GM10248 (cell line): ENCODE measurements at places on chromosomes 3 and 15.

DNA sequence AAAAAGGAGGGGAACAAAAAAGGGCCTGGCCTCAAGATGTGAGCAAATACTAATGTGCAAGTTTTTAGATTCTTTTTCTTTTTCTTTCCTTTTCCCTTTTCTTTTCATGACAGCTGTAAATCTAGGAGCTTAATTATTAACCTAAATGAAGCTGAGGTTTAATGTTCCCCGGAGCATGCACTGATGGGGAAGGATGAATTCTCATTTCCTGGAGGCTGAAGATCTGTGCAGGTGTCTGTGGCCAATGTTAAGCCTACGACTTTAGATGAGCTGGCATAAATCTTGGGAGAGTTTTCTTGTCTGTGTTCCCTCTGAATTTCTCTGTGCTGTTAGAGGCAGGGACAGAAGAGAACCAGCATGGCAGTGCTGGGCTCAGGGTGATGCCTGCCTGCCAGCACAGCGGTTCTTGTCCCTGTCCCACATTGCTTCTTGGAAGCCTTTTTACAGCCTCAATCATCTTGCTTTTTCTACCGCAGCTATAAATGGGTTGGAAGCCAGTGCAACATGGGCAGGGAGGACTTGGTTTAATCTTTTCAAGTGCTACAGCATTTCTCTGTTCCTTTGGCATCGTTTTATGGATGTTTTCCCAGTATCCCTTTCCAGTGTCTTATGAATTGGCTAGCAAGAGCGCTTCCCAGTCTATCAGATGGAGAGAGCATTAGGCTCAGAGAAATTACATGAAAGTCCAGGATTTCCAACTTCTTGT, 119.1 kb downstream of the ATG7 start:
- DNase-seq = no peak

- DNase-seq = no peak
Measured at GRCh38 chr3:148605521-148605920, 92.2 kb upstream of the AGTR1 start.

DNA sequence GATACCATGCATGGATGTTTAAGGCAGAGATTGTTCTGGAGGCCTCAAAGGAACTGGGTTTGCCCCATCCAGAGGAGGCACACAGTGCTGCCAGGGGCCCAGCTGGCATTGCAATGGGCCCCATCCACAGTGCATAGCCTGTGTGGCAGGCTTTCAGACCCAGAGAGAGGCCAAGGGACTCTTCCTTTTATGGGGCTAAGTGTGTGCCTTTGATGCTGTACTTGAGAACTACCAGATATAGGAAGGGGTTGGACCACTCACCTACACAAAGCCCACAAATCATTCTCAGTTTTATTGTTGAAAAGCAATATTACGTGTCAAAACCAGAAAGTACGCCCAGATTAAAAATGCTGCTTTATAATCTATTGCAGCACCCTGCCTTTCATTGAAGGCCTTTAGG, 134.9 kb downstream of the EPHB1 start:
- no peak for DNase-seq

GRCh38 chr3:177802151-177802900, 605.0 kb upstream of the TBL1XR1 start:
- no peak for DNase-seq

DNA sequence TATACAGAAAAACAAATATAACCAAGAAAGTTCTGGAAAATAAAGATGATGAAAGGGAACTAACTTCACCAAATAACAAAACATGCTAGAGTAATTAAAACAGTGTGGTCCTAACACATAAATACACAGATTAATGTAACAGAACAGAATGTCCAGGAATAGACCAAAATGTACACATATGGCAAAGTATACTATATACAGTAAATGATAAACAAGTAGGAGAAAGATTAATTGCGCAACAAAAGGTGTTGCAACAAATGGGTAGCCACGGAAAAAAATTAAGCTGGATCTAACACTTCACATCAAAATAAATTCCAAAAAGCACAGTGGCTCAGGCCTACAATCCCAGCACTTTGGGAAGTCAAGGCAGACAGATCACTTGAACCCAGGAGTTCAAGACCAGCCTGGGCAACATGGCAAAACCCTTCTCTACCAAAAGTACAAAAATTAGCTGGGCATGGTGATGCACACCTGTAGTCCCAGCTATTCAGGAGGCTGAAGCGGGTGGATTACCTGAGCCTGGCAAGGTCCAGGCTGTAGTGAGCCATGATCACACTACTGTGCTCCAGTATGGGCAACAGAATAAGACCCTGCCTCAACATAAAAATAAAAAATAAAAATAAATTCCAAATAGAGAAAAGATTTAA, 19.8 kb downstream of the SCAP start:
- no peak for DNase-seq

DNA sequence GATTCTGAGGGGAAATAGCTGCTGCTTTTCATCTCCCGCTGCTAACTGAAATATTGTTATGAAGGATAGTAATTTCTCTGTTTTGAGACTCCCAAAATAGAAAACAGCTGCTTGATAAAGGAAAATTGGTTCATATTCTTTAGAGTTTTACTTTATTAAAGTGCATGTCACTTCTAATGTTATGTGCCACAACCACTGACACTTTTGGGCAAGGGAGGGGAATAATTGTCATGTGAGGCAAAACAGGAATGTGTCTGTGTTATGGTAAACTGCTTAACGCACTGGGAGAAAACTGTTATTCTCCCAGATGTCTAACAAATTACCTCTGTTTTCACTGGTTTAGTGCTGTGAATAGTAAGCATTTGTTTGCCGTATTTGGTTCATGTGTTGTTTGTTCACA, 201.6 kb downstream of the PDZRN3 start:
- DNase-seq = no peak
